ENCODE measurements at places on chromosomes 7 and 10. TPM values are rescaled to one million over a fixed set of nuclear protein-coding genes. Genes with fewer than 3 reads are reported as not detected.

GRCh38 chr10:29828956-29829355, 194.2 kb upstream of the SVIL start:
- DNase-seq = no peak

DNA sequence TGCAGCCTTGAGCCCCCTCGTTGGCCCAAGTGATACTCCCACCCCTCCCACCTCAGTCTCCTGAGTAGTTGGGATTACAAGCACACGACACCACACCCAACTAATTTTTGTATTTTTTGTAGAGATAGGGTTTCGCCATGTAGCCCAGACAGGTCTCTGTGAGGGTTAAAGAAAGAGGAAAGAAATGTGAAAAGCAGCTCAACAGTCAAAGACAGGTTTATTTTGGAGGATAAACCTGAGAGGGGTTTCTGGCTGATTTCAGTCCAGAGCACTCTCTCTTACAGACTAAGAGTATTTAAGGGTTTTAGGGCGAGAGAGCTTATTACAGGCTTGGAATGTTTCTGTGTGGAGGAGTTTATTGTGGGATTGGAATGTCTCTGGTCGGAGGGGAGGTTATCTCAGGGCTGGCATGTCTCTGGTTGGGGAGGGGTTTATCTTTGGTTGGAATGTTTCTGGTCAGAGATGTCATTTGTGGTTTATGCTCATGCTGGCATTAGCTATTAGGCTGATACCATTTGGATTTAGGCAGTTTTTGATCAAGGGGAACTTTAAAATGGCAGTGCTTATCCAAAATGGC, 26.1 kb upstream of the SNX10 start:
- DNase-seq = no peak

GRCh38 chr7:151306374-151306773, 35.2 kb upstream of the NUB1 start:
- DNase-seq = no peak

The SGMS1 gene
- 45.3 TPM for total RNA-seq

DNA sequence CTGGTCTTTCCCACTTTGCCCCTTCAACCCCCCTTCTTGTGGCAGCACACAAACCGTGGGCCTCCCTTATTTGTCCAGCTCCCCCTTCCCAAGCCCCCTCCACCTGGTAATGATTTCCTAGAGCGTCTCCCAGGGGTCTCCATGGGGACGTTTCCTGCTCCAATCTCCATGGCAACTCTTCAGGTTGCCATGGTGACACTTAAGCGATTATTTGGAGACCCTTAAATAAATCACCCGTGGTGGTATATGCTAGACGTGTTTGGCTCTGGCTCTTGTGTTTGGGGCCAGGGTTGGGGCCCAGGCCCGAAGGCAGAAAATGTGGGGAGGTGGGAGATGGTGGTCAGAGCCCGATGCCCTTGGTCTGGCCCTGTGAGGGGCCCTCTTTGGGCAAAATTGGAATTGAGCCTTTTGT, 41.1 kb upstream of the DLG5 start:
- DNase-seq = no peak

GRCh38 chr7:32564542-32564941, 69.3 kb downstream of the AVL9 start:
- DNase-seq = no peak

GRCh38 chr10:86306628-86307278, 59.8 kb downstream of the GRID1 start:
- no peak for DNase-seq

DNA sequence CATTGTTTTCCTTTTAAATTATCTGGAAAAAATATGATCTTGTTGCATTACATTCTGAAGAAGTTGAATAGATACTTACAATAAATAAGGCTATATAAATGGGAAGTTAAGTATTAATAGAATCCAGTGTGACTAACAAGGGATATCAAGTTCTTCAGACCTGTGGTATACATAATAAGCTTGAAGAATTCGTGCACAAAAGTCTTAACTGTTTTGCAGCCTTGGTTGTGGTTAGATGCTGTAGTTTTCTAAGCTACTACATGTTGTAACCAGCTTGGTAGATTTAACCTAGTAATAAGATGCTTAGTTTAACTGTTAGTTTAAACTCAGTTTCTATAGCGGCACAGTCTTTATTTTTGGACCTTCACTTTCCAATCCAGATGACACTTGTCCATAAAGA, 106.2 kb upstream of the GLCCI1 start:
- no peak for DNase-seq

GRCh38 chr10:62744136-62744535, 60.4 kb upstream of the ADO start:
- DNase-seq = no peak

DNA sequence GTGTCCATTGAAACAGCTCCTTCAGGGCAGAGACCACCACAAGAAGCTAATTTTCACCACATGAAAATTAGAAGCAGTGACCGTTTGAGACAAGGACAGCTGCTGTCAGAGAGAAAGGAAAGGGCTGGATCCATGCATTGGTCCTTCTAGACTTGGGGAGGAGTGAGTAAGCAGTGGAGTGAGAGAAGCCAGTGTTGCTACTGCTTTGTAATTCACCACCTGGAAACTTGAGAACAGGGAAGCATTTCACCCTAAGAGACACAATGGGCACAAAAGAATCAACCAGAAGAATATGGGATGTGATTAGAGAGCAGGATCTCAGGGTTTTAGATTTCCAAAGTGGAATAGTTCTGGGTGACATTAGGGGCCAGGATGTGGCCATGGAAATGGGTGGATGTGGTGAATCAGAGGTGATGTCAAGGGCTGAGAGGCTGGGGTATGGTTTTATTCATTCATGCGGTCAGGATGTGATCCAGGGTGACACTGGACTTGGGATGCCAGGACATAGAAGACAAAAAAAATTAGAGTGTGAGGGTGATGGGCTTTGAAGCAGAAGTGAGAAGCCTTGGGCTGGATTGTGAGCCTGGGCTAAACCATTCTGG, 61.6 kb downstream of the DENND11 start:
- no peak for DNase-seq

DNA sequence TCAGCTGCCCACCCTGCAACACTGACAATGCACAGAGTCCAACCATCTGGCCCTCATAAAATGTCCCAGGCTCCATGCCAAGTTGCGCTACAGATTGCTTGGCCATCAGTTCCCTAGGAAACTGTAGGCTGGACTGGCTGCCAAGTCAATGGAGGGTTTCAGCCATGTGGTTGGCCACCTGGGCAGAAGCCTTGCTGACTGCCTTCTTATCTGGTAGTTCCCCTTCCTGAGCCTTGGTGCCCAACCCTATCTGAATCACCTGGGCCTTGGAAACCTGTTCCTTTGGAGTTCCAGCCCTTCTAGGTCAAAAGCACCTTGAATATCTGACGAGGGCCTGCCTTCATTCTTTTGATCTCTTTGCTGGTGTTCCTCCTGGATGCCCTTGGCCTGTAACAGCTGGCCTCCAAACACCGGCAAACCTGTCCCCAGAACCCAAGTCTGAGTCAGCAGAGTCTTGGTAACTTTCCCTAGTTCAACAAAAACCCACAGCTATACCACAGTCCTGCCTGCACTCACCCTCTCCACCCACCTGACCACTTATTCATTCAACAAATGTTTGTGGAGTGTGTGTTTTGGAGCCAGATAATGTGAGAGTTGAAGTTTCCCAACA, 37.4 kb upstream of the KDM7A start:
- no peak for DNase-seq

- DNase-seq = no peak
Observed at GRCh38 chr7:157378390-157378789, 41.6 kb downstream of the DNAJB6 start.

DNA sequence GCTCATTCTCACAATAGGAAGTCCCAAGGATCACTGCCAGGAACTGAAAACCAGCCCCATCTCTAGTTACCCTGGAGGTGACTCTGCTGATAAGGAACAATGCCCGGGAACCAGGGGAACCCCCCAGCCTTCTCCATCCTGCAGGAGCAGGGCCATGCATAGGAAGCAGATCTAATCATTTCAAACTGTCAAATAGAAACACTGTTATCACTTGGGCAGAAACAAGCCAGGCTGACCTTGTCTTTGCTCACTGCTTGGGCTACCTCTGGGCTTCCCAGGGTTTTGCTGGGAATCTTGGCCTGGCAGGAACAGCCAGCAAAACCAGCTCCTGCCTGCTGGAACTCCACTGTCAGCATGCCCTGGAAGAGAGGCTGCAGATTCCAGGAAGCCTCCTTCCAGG, 114.1 kb downstream of the RNF216 start:
- DNase-seq = no peak

- no peak for DNase-seq
Observed at GRCh38 chr7:96361116-96361857, 39.4 kb upstream of the SLC25A13 start.

The PLEKHS1 gene
- total RNA-seq = 0.13 TPM

DNA sequence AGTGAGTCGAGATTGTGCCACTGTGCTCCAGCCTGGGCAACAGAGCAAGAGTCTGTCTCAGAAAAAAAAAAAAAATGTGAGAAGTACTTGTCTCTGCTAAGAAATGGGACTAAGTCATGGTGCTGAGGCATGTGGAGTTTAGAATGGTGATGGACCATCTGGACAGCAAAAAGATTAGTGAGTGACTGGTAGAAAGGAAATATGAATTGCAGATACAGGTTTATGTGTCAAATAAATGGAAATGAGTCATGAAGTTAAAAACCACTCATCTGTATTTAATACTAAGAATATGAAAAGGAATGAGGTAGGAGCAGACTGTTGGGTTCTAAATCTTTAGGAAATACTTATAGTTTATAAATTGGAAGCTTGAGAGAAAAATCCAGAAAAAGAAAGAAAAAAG, 625.7 kb upstream of the ANKRD30A start:
- DNase-seq = no peak

The PNLIPRP3 gene
- not detected for total RNA-seq
